ENCODE measurements at places on chromosomes 13 and 19.

DNA sequence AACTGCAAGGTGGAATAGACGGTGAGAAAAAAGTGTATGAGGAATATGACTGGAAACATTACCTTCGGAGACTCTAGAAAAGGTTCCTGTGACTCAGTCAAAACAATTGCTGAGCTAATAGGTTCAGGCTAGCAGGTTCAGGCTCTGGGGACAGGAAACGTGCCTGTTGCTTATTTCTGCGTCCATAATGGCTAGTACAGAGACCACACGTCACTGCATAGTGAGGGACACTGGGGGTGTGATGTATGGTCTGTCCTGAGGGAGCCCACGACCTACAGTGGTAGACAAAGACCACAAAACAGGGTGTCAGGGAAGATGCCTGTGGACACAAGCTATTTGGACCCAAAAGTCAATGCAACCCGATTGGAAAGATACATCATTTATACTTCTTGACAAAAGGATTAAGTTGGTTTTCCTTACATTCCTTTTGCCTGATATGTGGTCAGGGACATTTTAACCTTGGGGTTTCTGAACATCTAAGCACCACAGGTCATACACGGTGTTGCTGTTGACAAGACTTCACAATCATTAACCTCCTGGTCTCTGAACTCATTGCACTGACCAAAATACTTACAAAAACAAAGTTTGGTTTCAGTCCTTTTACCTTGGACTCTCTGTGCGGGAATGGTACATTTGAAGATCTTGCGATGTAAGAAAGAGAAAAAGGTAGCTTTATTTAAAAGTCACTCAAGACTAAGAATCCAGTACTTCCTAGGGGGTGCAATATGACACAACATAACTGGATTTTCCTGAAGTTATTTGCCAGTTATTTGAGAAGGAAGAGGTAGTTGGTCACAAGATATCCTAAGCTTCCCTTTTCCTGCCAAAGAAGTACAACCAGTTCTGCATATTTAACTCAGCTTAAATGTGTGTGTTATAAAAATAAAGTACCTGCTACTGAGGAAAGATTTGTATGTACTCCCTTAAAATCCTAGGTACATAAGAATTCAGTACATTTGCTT, 20.0 kb downstream of the CRYL1 start:
- DNase-seq, result no peak

DNA sequence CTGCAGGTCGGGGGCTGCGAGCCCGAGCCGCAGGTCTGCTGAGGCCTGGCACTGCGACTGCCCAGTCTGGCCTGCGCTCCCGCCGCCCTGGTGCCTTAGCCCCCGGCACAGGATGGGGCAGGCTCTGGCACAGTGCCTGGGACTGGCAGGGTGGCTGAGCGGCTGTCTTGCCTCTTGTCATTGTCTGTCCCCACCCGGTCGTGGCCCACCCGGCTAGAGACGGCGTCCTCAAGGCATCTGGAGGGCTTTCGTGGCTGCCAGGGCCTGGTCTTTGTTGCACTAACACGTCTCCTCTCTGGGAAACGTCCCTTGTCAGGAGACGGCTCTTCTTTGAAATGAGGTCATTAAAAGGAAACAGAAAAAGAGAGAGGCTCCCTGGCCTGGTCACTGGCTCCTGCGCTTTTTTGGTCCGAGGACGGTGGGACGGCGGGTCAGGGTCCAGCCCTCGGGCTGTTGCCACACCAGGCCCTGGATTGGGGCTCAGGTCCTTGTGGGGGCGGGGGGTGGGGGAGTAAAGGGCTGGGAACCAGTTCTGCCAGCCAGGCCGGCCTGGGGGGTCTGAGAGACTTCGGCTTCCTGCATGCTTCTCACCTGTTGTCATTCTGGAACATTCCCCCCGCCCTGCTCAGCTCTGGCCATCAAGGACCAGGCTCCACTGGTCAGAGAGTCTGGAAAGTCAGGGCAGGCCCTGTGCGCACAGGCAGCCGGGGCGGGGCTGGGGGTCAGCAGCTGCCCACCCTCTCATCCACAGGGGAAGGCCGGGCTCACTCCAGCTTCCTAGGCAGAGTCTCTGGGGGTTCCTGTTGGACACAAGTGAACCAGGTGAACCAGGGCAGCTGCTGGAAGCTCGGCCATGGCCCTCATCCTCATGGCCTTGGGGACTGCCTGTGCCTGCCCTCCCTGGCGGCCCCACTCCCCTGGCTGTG, 6.2 kb upstream of the ZNF554 start:
- no peak for DNase-seq

GRCh38 chr19:30653646-30654386, 281.6 kb downstream of the ZNF536 start:
- DNase-seq, result no peak

GRCh38 chr19:43078311-43078710, 4.2 kb downstream of the PSG2 start:
- DNase-seq, result no peak

- DNase-seq, result no peak
Observed at GRCh38 chr13:37446503-37446902, 152.1 kb downstream of the POSTN start.

GRCh38 chr13:29679396-29680053, 84.0 kb upstream of the SLC7A1 start:
- no peak for DNase-seq
